ENCODE measurements at places on chromosomes 3 and 15.

DNA sequence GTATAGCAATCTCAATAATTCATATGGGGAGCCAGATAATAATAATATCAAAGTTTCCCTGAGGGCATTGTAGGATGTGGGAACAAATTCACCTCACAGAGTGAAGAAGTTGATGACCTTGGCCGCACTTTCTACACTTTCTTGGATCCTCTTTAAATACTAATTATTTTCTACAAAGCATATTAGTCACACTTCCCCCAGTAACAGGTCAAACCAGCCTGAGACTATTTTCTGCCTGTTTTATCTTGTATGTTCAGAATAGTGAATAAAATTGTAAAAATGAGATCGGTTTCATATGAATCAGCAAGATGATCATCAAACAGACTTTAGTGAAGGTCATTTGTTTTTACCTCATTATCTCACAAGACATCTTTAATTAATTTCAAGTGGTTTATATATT lies 2.3 kb upstream of the OR5K3 start:
- no peak for DNase-seq

DNA sequence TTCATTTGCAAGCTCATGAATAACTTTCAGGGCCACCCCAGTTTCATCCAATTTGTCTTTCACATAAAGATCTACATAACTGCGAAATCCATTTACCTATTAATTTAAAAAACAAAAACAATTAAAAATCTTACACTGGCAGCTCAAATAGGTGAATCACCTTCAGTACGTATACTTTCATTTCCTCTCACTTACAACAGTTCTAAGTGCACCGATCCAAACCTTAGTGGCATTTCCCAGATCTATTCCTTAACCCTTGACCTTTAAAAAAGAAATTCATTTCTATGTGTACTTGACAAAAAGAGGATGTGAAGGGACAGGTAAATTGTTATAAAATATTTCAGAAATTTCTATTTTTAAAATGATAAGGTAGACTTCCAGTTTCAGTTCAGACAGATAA lies 30.8 kb downstream of the TOP2B start:
- no peak for DNase-seq

GRCh38 chr3:186825294-186825821 lies 17.2 kb upstream of the ADIPOQ start:
- DNase-seq: peak; percentile 74

GRCh38 chr15:54580643-54581042 lies 602.4 kb downstream of the UNC13C start:
- DNase-seq: no peak

DNA sequence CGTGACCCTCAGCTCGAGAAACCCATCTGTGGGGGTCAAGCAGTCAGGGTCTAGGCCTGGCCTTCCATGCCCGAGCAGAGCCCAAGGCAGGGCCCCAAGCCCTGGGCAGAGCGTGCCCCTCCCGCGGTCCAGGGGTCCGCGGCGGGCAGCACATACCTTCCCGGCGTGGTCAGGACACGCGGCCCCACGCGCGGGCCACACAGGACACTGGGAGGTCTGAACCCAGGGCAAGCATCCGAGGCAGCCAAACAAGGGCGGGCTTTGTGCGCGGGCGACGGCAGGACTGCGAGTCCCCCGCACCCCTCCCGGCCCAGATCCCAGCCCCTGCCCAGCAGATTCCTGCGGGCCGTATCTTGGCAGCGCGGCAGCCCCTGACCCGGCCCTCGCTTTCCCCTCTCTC lies 61.6 kb upstream of the ACAN start:
- DNase-seq: no peak

DNA sequence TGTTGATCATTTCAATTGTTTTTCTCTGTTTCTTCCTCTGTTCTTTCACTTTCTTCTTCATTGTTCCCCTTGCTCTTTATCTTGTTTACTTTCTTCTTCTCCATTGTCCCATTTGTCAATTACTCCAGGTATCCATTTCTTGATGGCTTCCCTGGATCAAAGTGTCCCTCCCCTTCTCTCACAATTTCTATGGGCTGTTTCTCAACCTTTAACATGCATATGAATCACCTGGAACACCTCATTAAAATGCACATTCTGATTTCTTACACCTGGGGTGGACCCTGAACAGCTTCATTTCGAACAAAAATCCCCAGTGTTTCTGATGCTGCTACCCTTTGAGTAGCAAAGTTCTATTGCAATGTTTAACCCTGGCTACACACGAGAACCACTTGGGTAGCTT lies 454.8 kb downstream of the EPHA6 start:
- no peak for DNase-seq

DNA sequence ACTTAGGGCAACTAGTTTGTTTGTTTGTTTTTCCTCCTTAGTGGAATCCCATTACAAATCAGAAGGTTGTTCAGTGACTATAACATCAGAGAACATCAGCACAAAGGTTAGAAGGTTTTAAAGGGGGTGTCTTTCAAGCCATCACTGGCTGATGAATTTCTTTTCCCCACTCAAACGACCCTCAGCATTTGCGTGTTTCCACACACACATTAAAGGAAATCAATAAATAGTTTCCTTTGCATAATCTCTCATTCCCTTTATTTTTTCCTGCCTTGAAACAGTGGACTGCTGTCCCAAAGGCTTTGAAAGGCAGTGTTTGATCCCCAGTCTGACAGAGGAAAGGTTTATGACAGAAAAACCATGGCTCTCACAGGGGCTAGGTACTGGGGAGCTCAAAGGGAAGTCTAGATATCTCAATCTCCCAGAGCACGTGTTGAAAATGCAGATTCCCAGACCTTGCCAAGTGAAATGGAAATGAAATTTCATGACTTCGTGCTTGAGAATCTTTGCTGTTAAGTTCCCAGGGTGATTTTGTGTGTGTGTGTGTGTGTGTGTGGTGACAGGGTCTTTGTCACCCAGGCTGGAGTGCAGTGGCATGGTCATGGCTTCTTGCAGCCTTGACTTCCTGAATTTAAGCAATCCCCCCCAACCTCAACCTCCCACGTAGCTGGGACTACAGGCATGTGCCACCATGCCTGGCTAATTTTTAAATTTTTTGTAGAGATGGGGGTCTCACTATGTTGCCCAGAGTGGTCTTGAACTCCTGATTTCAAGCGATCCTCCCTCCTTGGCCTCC lies 2.2 kb upstream of the INTS14 start:
- DNase-seq: no peak

- no peak for DNase-seq
Measured at GRCh38 chr3:46112296-46112695, 85.0 kb upstream of the XCR1 start.

- DNase-seq: no peak
Measured at GRCh38 chr15:56754772-56755370, 21.6 kb upstream of the ZNF280D start.

GRCh38 chr3:127771746-127772145 lies 50.6 kb downstream of the MGLL start:
- DNase-seq: no peak

GRCh38 chr15:70635895-70636294 lies 127.5 kb downstream of the UACA start:
- DNase-seq: no peak

DNA sequence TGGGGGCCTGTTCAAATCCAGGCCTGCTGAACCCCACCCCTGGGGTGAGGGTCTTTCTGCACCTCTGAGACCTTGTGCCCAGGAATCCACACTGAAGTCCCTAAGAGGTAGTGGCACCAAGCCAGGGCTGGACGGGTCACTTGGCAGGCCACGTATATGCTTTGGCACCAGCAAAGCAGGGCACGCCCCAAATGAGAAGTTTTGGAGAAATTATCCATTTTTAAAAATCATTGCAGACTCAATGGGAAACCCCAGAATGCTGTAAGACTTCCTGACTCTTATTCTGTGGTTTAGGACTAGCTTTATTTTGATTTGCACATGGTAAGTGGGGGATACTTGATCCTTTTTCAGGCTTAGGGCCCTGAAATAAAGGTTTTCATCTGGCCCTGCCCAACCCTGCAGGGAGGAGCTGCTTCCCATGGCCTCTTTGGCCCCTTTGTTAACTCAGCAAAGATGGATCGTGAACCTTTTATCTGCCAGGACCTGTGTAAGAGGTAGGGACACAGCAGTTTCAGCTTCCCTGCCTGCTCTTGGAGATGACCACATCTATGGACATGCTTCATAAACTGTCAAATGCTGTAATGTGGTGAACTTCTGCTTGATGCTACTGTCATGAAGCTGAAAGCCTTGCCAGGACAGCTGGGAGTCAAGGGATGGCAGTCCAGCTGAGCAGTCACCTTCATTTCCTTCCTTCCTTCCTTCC lies 88.0 kb downstream of the HMG20A start:
- DNase-seq: no peak

DNA sequence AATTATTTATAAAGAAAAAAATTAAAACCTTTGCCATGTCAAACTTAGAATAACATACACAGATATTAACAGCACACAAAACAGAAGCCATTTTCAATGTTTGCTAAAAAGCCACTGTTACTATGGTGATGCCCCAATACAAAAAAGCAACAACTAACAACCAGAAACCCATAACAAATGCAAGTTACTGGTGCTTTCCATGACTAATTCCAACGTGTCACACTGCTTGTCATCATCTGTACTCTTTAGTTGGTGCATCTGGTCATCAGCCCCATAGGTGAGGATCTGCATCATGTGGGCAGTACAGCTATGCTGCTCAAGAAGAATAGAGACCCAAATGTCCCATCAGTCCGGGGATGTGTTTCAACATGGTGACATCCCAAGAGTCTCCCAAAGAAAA lies 52.8 kb downstream of the ATP8B4 start:
- DNase-seq: no peak

DNA sequence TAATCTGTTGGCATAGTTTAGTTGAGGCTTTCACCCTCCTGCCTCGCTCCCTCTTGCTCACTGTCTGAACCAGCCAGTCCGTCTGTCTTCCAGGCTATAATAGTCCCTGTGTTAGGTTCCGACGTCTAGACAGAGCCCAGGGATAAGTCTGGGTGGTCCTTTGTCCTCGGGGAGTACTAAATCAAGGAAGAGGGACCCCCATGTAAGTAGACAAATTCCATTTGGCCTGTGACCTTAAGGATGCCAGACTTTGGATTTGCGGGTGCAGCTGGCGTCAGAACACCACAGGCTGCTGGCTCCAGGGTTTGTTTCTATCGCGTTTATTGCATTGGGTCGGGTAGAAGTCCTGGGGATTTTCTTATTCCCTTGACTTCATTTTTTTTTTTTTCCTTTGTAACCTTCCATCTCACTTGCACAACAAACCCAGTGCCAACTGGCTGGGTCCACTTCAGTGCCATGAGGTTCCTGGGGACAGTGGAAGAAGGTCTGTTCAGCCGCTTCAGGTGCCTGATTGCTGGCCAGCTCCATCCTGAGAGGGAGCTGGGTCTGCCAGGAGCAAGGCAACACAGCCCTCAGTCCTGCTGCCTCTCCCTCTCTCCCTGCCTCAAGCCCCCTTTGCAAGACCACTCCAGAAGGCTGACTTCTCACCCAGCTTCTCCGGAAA lies 95.4 kb upstream of the KLHL25 start:
- no peak for DNase-seq

- DNase-seq: peak; percentile 73
Measured at GRCh38 chr15:94324117-94324826, 92.9 kb downstream of the MCTP2 start.

DNA sequence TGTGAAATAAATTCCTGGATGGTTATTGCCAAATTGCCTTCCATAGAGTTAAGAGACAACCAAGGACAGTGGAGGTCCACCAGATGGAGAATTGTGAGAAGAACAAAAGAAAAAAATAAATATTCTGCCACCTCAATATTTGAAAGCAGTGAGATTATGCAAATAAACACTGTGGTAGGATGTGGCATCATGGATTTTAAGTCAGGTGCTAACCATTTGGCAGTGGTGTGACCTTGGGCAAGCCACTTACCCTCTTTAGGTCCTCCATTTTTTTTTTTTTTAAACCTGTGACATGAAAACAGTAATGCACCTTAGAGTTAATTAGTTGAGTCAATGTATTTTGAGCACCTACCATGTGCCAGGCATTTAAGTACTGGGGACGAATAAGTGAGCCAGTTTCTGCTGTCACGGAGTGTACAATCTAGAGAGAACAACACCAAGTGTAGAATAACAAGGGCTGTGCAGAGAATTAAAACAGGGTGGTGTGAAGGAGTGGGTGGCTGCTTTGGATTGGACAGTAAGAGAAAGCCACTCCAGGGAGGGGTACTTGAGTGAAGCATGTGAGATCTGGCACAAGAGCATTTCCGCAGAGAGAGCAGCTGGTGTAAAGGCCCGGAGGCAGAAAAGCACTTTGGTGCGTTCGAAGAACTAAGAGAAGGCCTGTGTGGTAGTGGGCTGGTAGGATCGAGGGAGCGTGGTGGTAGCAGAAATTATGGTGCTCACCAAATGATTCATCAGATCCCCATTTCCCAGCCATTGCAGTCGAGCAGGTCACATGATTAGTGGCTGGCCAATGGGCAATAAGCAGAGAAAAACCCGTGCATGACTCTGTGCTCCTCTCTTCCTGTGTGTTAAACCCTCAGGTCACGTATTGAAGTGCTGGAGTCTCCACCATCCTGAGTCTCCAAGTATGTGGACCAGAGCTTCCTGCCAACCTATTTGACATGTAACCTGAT lies 39.2 kb downstream of the CCK start:
- DNase-seq: peak; percentile 7

DNA sequence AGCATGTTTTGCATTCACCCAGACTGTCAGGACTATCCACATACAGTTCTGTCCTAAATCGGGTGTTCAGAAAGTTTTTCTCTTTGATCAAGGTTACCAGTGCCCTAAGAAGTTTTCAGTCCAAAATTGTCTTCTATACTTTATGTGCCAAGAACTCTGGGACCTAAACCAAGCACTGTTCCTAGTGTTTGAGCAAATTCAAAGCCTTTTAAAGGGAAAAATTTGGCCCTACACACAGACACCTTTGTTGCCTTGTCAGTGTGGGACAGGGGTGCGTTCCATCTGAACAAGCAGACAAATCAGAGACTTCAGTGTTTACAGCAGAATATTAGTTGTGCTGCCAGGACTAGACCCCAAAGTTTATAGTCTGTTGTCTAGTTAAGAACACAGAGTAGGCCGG lies 50.6 kb downstream of the DGKG start:
- DNase-seq: no peak

- no peak for DNase-seq
Measured at GRCh38 chr3:3853544-3853943, 54.3 kb downstream of the LRRN1 start.

GRCh38 chr3:187695449-187695848 lies 6.9 kb downstream of the RTP2 start:
- DNase-seq: no peak

DNA sequence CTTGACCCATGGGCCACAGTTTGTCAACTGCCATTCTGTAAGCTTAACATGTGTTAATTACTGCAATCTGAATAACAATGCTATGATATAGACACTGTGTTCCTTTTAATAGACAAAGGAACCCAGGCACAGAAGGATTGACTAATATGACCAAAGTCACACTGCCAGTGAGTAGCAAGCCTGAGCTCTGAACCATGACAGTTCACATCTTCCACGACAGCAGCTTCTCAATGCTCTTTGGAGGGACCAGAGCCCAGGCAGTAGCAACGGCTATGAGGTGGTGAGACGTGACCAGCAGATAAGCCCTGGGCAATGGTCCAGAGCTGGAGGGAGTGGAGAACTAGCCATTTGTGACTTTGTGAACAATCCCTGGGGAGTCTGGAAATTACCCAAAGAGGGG lies 19.4 kb downstream of the CA12 start:
- peak; percentile 25 for DNase-seq

GRCh38 chr3:168511428-168512014 lies 415.8 kb upstream of the GOLIM4 start:
- DNase-seq: no peak
